AG09319 (cell line): ENCODE measurements at places on chromosomes 4 and X.

DNA sequence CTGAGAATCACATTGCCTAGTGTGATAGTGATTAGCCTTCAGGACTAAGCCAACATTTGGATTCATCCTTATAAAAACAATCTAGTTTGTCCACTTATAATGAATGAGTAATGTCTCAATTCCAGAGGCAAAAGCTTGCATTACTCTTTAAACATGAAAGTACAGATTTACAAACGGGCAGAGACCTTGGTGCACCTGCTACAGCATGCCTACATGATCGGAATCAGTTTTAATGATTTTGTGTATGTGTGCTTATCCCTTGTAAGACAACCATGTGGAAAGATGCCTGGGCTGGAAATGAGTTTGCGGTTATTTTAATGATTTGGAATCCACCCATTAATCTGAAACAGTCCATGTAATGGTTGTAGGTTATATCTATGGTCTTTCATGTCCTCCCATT is 572.7 kb downstream of the KLHL13 start:
- DNase-seq, result no peak

GRCh38 chr4:129146639-129147038 is 50.7 kb downstream of the C4orf33 start:
- no peak for DNase-seq

GRCh38 chrX:15322472-15322871 is 7.0 kb upstream of the ASB11 start:
- DNase-seq, result no peak

DNA sequence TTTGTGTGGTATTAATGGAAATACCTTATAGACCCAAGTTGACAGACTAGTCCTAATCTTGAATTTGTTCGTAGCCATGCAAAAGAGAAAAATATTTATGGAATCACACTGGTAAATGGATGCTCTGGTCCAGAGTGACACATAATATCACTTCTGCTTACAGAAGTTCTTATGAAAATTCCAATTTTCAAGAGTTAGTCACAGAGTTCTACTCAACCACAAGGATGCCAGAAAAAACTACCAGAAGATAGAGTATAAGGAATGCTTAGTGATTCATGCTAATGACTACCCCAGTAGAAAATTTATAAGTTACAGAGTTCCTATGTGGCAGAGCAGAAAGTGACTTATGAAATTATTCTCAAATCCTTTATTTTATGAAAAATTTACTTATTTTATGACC is 1384.8 kb downstream of the FAM133A start:
- peak; percentile 28 for DNase-seq

- no peak for DNase-seq
Observed at GRCh38 chr4:70571772-70572171, 20.3 kb upstream of the AMBN start.

DNA sequence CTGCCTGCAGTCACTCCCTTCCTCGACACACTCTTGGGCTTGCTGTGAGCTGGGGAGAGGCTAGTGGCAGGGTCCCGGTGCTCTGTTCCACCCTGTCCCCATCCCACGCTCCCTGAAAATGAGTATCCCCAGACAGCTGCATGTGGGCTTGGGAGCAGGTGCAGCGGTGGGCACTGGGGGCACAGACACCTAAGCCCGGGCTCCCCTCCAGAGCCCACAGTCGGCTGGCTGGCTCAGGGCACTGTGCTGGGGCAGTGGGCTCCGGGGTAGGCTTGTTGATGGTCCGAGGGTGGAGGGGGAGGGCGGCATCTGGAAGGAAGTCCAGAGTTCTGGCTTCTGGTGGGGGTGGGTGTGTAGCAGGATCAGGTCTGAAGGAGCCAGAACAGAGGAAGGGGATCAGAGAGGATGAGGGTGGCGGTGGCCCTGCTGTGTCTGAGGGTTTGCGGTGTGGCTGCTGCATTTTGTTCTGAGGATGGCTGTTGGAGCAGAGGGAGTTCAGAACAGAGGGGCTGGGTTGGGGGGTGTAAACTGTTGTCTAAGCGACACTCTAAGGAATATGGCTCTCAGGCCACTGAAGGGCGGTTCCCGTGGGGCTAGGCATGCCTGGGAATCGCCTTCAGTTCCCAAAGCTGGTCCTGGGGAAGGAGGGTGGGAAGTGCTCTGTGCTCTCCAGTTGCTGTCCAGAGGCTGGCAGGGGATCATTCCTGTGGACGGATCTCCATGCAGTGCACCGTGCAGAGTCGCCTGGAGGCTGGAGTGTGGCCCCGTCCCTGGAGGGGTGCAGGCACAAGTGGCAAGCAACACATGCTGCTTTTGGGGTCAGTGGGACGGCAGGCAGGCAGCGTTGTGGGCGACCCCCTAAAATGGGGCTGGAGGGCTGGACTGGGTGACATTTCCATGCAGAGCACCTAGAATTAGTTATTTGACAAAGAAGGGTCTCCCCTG is 114.0 kb downstream of the SORCS2 start:
- DNase-seq, result no peak
